DMS79 (cell line): ENCODE measurements at places on chromosomes 5 and 9.

DNA sequence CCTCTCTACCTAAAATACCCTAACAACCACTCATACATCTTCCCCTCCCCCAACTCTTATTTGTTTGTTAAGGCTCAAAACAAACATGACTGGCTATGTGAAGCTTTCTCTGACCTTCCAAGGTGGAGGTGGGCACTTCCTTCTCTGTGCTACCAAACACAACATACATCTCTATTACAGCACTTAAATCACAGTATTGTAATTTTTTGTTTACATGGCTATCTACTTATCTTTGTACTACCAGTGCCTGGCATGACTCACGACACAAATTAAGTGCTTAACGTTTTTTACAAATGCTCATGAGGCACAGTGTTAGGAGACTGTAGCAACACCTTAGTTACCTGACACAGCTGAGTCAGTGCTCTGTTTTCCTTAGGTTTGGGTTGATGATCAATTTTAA lies 18.6 kb downstream of the HOMER1 start:
- DNase-seq, result no peak

GRCh38 chr9:26172301-26172700 lies 494.1 kb upstream of the TUSC1 start:
- no peak for DNase-seq

DNA sequence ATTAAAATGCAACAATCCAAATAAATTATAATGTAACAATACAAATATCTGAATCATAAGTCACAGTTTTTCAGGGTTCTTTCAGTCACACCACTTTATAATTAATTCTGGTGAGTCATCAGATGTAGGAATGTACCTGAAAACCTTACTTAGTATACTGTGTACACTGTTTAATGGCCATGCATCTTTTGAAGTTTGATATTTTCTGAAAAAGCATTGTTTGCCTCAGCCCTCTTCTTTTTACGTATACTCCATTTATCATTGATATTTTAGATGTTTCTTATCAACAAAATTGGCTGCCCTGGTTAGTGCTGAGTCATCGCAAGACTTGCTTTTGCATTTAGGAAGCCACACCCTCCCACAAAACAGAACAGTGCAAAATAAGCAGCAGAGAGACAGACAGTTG lies 218.6 kb downstream of the PJA2 start:
- DNase-seq, result no peak

- DNase-seq, result no peak
Measured at GRCh38 chr5:14935341-14935740, 63.8 kb upstream of the ANKH start.

DNA sequence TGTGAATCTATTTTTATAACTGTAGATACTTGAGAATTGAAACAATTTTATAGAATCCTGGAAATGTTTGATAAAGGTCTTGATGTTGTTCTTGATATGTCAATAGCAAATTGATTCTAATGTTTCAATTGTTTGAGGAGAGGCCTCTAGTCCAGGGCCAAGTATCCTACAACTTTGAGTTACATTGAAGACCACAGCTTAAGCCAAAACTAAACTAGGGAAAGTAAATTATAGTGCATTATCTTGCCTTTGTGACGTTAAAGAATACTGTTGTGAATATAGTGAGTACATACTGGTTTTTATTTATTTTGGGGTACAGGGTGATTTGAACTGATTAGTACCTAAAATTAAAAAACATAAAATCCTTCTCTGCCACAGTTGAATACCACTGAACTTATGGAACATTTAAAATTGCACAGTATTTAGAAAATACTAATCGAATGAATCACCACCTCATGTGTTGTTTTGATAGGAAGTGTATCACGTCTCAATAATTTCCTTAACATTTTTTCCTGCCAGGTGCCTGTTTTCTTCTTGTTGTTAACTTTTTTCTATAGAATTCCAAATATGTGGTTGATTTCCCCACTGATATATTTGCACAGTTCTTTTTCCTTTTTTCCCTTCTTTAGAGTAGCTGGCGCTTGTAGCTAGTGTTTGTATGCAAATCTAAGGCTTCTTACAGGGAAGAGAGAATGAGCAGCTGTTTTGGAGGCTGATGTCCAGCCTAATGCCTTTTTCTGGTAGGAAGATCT lies 12.5 kb downstream of the ARHGEF28 start:
- no peak for DNase-seq

- no peak for DNase-seq
Measured at GRCh38 chr5:96111080-96111756, 149.6 kb upstream of the ELL2 start.

- no peak for DNase-seq
Measured at GRCh38 chr9:37371565-37372464, 50.7 kb upstream of the GRHPR start.

DNA sequence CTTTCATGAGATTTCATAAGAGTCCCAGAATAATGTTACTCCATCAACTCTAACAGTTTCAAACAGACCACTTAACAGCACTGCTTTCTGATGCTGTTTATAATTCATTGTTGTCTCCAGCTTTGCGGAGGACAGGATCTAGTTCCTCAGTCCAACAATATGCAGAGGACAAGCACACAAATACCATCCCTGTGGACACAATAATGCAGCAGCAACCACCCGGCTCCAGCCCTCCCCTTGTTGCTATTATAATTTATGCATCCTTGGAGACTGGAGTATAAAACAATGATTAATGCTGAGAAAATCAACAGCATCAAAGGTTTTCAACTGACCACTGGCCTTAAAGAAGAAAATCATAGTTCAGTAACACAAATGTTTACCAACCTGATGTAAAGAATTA lies 108.3 kb downstream of the DENND1A start:
- no peak for DNase-seq

- no peak for DNase-seq
Measured at GRCh38 chr9:136421791-136422190, 11.3 kb downstream of the PMPCA start.

GRCh38 chr5:143435210-143435657 lies 31.7 kb upstream of the NR3C1 start:
- no peak for DNase-seq

GRCh38 chr5:72245951-72246532 lies 74.0 kb downstream of the MRPS27 start:
- DNase-seq, result no peak

DNA sequence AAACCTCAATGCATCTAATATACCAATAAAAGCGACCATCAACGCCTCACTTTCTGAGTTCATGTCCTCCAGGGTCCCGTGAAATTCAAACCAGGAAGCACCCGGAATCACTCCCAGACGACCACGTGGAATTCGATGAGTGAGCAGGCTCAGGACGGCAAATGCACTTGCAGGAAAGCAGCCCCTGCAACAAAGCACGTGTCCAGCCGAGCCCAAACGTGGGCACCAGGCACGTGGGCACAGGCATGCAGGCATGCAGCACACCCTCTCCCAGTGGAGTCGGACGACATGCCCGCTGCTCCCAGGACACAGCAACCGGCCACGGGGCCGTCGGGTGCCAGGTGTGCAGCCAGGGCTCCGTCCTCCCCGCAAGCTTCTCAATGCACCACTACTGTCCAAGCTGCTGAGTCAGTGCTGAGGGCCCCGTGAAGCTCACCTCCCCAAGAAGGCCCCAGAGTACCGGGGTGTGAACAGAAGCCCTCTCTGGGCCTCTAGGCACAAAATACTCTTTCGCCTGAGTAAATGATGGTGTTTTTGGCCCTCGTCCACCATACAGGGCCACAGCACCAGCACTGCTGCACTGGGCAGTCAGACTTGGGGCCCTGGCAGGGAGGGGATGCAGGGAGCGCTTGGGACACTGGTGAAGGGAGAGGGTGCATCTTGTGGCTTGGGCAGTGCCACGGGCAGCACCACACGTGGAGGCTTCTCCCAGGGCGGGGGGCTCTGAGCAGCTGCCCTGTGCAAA lies 87.6 kb downstream of the VAV2 start:
- no peak for DNase-seq

GRCh38 chr5:98771382-98772109 lies 1.9 kb upstream of the RGMB start:
- peak; percentile 40 for DNase-seq

DNA sequence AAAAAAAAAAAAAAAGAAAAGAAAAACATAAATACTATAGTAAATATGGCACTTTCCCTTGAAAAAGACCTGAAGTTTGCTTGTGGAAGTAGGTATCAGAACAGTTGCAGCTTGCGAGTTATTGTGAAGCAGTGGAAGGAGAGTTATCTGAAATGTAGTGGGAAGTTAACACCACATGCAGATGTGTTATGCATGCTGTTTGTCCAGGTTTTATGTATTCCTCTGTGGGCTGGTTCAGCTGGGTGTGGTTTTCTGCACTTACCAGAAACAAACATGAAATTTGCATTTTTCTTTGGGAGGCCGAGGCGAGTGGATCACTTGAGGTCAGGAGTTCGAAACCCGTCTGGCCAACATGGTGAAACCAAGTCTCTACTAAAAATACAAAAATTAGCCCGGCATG lies 42.1 kb upstream of the CTNNA1 start:
- no peak for DNase-seq

GRCh38 chr5:63928451-63928850 lies 33.8 kb downstream of the HTR1A start:
- DNase-seq, result no peak

- no peak for DNase-seq
Measured at GRCh38 chr5:125499636-125500332, 753.3 kb upstream of the ZNF608 start.

- DNase-seq, result no peak
Measured at GRCh38 chr5:36365896-36366295, 64.2 kb upstream of the RANBP3L start.

DNA sequence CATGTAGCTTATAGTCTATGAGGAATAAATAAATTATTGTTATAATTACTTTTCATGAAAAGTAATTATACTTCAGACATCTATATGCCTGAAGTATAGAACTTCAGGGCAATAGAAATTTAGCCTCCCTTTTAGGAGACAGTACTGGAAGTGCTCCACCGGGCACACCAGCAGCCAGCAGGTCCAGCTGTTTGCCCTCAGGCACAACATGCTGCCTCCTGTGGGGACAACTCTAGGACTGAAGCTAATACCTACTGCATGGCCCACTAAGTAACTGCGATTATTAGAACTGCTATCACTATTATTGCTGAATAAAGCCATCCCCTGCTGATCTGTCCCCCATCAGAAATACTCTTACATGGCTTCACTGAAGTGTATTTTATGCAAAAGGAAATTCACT lies 329.6 kb downstream of the MED10 start:
- DNase-seq, result no peak

- DNase-seq, result no peak
Measured at GRCh38 chr9:85723215-85723614, 18.5 kb downstream of the AGTPBP1 start.

DNA sequence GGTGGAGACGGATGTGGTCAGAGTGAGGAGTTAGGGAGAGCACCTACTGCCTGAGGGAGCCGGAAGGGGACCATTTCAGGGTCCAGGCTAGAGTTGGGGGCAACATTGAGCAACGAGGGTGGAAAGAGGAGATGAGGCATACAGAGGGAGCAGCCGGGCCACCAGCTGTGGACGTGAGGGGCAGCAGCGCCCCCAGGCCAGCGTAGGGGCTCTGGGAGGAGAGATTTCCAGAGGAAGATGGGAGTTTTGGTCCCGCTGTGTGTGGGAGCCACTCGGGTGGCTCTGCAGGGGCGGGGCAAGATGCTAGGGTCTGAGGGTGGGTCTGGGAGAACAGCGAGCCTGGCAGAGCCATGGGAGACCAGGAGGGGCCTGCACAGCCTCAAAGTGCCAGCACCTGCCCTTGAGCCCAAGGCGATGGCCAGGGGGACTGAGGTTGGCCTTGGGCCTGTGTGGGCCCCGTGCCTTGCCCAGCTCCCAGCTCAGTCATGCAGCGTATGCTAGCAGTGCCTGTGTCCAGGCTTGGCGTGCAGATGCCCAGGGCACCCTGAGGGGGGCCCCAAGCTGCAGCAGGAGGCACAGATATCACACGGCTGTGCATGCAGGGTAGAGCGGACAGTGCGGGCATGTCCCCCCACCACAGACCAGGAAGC lies 80.5 kb upstream of the PPP1R26 start:
- DNase-seq, result no peak

DNA sequence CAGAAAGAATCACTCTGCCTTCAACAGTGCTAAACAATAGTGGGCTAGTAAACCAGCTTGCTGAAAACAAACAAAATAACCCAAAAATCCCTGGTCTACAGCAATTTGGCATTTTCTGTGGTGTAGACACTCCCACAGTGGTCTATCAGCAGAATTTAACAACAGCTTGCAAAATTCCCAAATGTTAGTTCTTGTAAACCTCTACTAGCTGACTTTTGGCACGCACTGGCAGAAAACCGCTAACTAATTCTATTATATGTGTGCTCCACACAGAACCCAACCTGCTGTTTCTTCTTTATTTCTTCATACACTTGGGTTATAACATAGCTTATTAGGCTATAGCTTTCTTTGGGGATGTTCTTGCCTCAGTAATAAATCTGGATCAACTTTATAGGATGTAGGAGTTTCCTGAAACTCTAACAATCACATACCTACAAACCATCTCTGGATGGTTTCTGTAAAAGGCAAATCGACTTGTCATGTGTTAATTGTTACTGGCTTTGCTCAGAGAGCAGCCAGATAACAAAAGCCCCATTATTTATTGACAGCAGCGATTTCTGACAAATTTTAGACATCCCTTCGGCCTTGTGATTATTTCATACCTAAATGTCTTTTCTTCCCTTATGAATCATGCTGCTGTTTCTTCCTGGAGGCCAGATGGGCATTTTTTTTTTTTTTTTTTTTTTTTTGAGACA lies 82.7 kb upstream of the NAA35 start:
- DNase-seq, result no peak

DNA sequence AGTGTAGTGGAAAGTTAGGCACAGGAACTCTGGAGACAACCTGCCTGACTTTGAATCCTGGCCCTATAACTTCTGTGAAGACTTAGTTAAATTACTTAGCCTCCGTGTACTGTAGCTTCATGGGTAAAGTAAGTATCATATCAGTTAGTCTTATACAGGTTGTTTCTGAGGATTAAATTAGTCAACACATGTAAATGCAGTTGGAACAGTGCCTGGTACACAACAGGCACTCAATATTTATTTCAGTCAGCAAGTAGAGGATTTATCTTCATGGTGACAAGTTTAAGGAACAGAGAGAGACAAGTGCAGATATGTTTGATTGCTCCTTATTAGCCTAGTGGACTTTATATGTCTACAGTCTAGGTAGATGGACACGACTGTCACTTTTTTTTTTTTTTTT lies 2.7 kb downstream of the TSLP start:
- no peak for DNase-seq

- no peak for DNase-seq
Measured at GRCh38 chr5:137688210-137688840, 47.6 kb downstream of the KLHL3 start.

GRCh38 chr5:94433397-94434163 lies 184.8 kb downstream of the KIAA0825 start:
- no peak for DNase-seq

GRCh38 chr9:126448865-126449577 lies 122.4 kb downstream of the MVB12B start:
- no peak for DNase-seq

- no peak for DNase-seq
Measured at GRCh38 chr5:1384521-1384920, 39.6 kb upstream of the CLPTM1L start.

GRCh38 chr9:92576175-92576574 lies 40.4 kb upstream of the ECM2 start:
- no peak for DNase-seq

GRCh38 chr9:69056191-69056815 lies 20.8 kb downstream of the FXN start:
- no peak for DNase-seq
